NCI-H82 (cell line): ENCODE measurements at places on chromosomes 13 and 19.

GRCh38 chr13:31011901-31012654, 79.6 kb downstream of the TEX26 start:
- DNase-seq, result no peak

DNA sequence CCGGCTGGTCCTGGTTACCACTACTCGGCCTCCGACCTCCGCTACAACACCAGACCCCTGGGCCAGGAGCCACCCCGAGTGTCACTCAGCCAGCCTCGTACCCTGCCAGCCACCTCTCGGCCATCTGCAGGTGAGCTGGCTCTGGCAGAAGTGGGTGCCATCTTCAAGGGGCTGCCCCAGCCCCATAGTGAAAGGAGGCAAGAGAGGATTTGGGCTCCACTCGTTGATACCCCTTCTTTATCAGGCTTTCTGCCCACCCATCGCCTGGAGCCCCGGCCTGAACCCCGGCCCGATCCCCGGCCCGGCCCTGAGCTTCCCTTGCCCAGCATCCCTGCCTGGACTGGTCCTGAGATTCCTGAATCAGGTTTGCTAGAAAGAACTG, 7.1 kb downstream of the LTBP4 start:
- no peak for DNase-seq

DNA sequence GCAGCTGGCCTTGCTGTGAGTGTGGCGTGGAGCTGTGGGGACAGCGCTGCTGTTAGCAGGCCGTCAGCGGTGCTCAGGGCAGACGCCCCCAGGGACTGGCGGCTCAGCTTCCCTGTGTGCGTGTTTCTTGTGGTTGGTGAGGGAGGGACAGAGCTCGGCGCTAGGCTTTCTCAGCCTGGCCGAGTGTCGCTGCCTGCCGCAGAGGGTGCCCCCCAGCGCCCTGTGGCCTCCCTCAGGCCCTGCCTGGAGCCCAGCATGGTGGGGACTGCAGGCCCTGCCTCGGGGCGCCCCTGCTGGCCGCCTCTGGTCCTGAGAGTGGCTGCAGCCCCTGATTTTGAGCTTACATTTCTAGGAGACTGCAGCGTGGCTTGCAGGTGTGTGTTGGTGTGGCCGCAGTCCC, 35.5 kb downstream of the DOT1L start:
- DNase-seq, result peak; percentile 7

DNA sequence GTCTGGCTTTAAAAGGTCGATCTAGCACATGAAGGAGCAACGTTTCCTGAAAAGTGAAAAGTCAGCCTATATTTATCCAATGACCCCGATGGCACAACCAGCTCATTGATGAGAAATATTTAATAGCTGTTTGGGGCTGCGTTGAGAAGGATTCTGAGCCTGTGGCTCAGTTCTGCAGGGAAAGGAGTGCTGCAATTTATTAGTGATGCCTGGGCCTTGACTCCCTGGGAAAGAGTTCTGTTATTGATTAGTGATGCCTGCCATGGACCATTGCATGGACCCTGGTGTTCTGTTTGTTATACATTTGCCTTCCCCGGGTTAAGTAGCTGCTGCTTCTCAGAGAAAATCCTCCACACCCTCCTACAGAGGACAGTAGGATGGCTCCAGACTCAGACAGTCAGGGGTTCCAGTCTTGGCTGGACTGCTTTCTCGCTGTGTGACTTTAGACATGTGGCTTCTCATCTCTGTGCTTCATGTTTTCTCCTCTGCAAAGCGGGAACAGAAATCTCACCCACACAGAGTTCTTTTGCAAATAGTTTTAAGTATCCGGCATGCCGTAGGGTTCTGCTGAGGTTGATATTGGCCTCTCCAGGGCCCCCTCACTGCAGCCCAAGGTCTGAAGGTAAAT, 17.7 kb upstream of the PTPRS start:
- peak; percentile 38 for DNase-seq

GRCh38 chr19:50486823-50487515, 10.3 kb upstream of the GARIN5A start:
- peak; percentile 60 for DNase-seq

DNA sequence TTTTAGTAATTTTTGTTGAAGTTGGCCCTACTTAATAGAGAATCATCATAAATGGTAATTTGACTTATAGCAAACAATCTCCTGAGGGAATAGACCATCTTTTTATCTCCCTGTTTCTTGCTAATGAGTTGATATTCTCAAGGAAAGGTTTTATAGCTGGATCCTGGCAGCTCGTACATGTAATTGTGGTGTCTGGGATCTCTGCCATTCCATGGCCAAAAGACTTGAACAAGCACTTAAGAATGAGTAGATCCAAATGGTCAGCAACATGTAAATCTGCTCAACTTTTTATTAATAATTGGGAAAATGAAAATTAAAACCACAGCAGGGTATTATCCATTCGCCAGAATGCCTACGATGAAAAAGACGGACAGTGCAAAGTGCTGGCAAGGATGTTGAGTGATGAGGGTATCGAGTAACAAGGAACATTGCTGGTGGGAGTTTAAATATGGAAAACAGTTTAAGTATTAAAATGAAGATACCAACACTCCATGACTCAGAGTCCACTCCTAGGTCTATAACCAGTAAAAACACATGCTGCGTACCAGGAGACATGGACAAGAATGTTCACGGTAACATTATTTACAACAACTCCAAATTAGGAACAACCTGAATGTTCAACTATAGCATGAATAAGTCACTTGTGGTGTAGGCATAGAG, 5.1 kb upstream of the GPR18 start:
- DNase-seq, result no peak

- no peak for DNase-seq
These were observed 178.9 kb downstream of the LIG4 start for GRCh38 chr13:108036411-108036932.

- no peak for DNase-seq
These were observed 2.7 kb upstream of the MISP start for GRCh38 chr19:748274-748598.

- no peak for DNase-seq
These were observed 4.2 kb downstream of the MPND start for GRCh38 chr19:4347521-4347920.

DNA sequence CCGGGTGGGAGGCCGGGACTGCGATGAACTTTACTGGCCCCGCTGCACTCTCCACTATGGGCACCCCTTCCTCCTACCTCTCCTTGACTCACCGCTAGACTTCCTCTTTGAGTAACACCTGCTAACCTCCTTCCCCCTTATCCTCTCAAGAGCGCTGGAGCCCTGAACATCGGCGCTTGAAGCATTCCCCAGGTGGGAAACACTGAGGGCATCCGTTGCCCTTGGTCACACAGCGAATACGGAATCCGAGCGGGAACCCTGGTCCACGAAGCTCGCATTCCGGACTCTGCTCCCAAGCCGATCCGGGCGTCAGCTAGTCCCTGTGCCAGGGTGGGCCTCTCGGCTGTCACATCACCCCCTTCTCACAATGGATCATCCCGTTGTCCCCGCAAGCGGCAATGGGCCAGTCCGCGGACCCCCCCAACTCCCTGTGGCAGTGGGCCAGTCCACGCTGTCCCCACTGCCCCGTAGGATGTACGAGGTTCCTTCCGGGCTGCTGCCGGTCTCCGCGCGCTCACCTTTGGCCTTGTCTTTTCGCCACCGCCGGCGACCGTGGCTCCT, 4.2 kb downstream of the LIPE start:
- peak; percentile 58 for DNase-seq

GRCh38 chr19:1366296-1366695, 17.4 kb upstream of the NDUFS7 start:
- DNase-seq, result no peak

GRCh38 chr13:36395280-36395679, 37.0 kb upstream of the CCNA1 start:
- DNase-seq, result no peak

GRCh38 chr13:80054806-80055205, 286.1 kb downstream of the SPRY2 start:
- DNase-seq, result no peak

GRCh38 chr19:11797491-11797890, 832 bp upstream of the ZNF491 start:
- DNase-seq, result peak; percentile 92

DNA sequence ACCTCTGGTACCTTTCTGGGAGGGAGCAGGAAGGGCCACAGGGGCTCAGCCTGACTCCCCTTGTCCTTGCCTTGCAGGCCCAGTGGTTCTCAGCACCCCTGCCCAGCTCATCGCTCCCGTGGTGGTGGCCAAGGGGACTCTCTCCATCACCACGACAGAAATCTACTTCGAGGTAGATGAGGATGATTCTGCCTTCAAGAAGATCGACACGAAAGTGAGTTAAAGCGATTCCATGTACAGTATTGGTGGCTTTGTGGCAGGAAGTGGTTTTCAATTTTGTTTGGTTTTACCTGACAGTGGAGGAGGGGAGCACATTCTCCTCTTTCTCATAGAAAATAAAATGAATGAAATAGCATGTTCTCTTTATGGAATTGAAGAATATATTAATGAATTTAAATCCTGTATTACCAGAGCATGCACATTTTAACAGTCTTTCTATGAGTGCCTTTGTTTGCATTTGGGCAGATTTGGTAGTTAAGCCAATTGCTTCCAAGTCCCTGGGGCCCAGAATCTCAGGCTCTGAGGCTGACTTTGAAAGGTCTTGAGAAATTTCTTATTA, 4.1 kb downstream of the MAB21L1 start:
- DNase-seq, result peak; percentile 80

- DNase-seq, result peak; percentile 75
These were observed 36.4 kb upstream of the IGSF23 start for GRCh38 chr19:44576843-44577565.

DNA sequence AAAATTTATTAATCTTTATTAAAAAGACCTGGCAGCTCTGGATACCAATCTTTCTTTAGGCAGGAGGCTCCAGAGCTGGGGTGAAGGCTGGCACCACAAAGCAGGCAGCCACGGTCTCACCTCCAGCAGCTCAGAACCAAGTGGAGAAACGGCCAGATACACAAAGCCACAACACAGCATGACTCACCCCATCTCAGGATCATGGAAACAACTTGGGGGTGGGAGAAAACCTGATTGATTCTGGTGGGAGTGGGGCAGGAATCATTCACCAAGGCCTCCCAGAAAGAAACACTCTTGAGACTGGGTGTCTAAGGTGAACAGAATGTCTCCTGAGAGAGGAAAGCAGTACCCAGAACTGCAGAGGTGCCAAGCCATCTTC, 64.2 kb downstream of the CRYL1 start:
- DNase-seq, result no peak

DNA sequence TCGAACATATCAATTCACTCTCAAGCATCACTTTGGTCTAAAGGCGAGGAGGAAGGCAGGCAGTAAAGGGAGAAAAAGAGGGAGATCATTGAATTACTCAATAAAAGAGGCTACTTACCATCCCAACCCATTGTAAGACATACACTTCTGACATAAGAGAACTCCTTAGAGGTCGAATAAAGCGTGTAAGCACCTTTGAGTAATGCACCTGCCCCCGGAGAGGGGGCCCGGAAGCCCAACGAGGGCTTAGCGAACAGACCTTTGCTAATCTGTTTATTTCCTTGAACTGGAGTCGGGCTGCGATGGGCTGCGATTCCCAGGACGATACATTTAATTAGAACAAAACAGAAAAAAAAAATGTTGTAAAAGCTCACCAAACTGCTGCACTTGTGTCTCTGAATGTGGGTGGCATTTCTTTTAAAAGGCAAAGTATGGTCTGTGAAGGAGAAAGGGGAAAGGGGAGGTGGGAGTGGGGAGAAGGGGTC, 3.0 kb downstream of the ZC3H4 start:
- peak; percentile 80 for DNase-seq

DNA sequence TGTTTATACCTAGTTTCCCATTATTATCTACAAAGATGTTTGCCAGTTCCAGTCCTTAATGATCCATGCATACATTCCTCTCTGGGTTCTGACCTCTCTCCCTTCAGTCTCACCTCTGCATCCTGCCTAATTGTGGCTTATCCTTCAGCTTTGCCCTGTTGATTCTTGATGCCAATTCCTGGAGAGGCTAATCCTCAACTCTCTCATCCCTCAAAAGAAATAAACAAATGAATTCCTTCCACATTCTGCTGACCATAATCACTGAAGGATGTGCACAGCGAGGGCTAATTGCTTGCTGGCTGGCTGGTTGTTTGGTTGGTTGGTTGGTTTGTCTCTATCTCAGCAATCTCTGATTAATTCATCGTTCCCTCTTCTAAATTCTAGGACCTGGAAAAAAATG, 113.8 kb downstream of the IRS2 start:
- DNase-seq, result no peak

GRCh38 chr19:19628501-19629134, 598 bp upstream of the LPAR2 start:
- peak; percentile 95 for DNase-seq

DNA sequence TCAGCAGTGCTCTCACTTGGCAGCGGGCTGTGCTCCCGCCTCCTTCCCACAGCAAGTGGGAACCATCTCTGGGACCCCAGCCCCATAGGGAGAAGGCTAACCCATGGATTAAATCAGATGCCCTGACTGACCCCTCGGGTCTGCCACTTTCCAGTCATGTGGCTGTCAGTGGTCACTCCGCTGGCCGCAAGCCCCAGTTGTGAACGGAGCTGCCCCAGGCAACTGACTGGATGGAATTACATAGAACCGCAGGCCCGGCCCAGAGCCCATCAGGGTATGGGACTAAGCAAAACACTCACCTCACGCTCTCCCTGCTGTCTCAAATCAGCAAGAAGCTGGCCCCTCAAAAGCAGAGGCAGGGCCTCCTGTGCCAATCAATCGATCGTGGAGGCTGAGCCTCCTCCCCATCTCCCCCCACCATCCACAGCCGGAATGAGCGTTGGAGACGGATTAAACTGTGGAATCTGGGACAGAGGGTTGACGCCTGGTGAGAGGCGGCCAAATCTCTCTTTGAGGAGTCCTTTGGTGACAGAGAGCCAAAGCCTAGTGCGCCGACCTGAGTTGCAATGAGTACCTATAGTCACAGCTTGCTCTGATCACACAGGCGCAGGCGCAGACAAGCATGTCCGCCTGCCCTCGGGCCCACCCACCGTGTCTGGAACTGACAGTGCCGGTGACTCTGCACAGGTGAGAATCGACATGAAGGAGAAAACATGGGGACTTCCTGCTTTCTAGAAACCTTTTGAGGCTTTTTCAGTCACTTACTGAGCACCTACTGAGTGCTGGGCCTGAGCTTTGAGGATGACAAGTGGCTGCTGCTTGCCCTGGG, 38.7 kb downstream of the PBX4 start:
- peak; percentile 27 for DNase-seq

DNA sequence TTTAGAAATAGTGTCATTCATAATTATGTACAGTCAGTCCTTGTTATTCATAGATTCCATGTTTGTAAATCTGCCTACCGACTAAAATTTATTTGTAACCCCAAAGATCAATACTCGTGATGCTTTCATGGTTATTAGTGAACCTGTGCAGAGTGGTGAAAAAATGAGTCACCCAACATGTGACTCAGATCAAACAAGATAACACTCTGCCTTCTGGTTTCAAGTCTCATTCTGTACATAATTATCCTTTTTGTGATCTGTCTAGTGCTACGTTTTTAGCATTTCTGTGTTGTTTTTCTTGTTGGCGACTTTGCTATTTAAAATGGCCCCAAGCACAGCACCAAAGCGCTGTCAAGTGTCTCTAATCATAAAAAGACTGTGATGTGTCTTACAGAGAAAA, 274.7 kb downstream of the SUCLA2 start:
- DNase-seq, result no peak

- DNase-seq, result no peak
These were observed 374.9 kb downstream of the SPRY2 start for GRCh38 chr13:79966059-79966458.

GRCh38 chr13:97011446-97012131, 17.3 kb upstream of the OXGR1 start:
- DNase-seq, result no peak
